NCI-H2227 treated with DMSO at 0.1 percent for 48 hours (cell line): ENCODE measurements at places on chromosomes 7 and 10.

DNA sequence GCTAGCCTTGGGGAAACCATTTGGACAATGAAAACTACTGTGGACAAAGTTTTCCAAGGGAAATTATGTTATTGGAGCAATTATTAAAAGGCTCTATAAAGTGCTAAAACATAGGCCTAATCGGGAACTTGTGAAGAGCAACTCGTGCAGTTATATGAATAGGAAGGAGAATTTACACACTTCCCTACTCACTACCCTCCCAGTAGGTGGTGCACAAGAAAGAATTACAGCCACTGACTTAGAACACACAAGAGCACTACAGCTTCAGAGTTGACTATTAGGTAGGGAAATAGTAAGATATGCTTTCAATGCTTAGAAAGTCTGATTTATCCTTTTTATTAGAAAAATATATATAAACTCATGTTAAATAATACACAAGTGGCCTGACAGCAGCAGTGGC lies 47.2 kb downstream of the GSAP start:
- DNase-seq, result no peak

DNA sequence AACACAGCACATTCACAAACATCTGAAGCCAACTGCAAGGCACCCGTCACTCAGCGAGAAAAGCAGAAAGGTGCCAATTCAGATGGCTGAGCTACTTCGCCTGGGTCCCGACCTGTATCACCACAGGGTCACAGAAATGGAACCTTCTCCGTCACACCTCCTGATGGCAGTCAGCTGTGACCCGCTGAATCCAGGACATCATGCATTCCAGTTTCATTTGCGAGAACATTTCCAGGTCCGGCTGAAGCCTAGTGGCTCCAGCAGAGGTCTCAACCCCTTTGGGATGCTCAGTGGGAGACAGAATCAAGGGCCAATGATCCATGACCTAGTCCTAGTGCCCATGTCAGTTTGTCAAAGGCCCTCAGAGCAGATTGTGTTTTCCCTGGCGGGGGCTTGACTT lies 193.6 kb upstream of the KLF14 start:
- no peak for DNase-seq

DNA sequence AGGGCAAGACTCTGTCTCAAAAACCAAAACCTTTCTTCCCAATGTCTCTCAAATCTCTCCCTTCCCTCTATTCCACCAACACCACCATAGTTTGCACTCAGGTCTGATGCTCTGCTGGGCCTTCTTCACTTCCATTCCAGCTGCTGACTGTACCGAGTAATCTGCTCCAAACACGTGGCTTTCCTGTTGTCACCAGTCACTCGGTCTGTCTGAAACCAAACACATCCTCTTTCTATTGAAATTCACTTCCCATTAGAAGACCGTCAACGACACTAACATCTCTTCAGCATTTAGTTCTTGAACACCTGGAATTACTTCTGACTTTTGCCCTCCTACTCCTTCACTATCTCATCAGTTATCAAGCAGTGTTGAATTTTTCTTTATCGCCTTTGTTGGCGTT lies 4.7 kb upstream of the NRF1 start:
- no peak for DNase-seq

DNA sequence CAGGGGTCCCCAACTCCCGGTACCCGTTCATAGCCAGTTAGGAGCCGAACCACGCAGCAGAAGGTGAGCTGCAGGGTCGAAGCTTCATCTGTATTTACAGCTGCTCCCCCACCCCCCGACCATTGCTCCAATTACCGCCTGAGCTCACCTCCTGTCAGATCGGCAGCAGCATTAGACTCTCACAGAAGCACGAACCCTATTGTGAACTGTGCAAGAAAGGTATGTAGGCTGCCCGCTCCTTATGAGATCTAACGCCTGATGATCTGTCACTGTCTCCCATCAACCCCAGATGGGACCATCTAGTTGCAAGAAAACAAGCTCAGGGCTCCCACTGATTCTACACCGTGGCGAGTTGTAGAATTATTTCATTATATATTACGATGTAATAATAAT lies 14.6 kb upstream of the AZGP1 start:
- peak; percentile 46 for DNase-seq

DNA sequence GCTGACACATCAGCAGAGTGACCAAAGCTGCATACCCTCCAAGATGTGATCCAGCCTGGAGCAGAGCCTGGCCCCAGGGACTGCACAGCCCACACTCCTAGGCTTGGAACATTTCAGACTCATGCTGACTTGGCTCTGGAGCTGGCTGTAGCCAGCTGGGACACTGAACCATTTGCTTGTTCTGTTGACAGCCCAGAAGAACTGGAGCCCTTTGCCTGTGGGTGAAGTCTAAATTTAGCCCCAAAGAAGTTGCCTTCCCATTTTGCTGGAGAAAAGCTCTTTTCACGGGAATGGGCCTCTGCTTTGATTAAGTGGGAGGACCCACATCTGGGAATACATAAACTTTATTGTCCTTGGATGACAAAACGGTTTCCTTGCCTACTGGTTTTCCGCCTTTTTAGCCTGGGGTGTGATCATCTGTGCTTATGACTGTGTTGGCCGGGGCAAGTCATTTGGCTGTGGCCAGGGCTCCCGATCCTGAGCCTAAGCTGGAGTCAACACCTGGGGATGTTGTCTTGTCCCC lies 186.2 kb upstream of the BMPER start:
- DNase-seq, result no peak

- no peak for DNase-seq
Observed at GRCh38 chr10:10418387-10418786, 599.3 kb upstream of the CELF2 start.

- DNase-seq, result no peak
Observed at GRCh38 chr7:157731126-157731525, 394.3 kb downstream of the DNAJB6 start.

DNA sequence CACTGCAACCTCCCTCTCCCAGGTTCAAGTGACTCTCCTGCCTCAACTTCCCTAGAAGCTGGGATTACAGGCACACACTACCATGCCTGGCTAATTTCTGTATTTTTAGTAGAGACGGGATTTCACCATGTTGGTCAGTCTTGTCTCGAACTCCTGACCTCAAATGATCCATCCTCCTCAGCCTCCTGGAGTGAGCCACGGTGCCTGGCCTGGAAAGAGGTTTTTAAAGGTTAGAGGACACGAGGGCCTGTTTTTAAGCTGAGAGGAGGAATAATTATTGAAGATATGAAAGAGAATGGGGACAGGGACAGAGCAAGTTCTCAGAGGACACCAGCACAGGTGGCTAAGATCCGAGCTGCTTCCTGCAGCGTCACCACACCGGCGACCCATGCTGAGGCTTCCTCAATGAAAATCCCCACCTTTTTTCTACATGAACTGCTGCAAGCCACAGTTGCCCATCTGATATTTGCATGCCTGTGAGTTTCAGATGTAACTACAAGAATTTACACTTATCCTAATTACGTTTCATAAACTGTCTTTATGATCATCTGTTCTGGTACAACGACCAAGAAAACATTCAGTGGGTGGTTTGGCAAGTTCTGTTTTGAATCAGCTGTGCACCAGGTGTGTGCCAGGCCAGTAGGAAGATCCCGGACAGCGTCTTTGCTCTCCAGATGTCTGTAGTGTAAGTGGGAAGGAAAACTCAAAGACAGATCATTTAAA lies 76.0 kb downstream of the HIP1 start:
- no peak for DNase-seq

DNA sequence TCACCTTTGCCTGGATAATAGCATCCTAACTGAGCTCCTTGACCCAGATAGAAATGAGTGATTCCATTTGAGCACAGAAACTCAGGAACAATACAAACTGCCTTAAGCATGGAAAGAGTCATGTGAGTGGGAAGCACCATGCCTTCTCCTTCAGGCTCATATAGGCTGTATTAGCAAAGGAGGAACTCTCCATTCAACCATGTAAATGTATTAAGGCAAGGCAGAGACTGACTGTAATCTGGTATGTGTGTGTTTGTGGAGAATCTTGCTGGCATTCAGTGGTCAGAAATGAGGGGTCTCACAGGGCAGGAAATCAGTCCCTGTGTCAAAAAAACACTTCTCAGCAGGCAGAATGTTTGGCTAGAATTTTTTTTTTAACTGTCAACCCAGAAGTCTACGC lies 40.2 kb downstream of the COA1 start:
- no peak for DNase-seq

DNA sequence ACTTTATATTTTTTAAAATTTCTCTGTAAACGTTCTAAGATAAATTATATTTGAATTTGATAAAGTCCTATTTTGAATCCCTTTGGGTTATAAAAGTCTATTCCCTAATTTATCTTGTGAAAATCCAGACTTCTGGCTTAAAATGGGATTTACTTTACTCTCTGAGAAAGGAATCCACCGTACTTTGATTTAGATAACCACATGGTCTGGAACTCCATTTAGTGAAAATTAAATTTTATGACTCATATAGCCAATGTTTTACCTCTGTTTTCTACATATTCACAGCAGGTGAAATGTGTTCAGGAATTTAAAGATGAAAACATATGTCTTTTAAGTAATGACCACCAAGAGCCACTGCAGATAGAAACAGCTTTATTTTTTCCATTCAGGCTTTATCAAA lies 141.8 kb upstream of the FGFR2 start:
- no peak for DNase-seq

DNA sequence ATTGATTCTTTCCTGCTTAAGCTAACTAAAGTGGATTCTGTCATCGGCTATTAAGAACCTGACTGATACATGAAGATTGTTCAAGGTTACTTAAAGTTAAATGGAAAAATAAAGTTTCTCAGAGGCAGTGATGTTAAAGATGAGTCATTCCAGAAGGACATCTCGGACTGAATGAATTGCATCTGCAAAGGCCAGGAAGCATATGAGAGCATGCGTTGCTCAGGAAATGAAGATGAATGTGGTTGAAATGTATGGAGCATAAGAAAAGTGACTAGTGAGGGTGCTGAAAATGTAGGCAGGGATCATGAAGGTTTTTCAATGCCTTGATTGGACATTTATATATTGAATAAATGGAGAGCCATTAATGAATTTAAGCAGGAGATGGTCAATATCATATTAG lies 133.9 kb upstream of the GHITM start:
- no peak for DNase-seq

- DNase-seq, result no peak
Observed at GRCh38 chr7:48759431-48760080, 164.8 kb upstream of the CDC14C start.

DNA sequence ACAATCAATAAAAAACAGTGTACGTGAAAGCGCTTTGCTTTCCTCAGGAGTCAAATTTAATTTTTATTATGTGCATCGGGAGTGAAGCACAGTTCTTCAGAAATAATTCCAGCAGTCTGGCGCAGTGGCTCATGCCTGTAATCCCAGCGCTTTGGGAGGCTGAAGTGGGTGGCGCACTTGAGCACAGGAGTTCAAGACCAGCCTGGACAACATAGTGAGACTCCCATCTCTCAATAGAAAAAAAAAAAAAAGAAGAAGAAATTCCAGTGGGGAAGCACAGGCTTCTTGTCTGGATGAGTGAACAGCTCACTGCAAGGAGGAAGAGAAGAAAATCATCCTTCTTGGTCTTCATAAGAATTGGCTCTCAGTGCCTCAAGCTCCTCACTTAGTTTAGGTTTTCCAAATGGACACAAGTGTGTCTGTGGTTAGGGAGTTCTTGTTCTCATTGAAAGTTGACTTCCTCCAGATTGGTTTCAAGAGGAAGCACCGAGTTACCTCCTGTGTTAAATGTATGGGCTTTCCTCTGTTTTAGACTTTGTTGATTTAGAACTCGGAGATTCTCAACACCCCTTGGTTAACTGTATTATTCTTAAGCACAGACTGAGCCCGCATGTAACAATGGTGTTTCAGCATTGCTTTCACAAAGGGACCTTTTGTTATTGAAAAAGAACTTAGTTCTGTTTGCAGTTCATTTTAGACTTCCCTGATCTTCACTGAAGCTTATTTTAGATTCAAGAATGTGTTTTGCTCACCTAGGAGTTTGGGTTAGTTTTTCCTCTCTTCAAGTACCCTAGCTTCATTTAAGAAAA lies 28.0 kb downstream of the LMTK2 start:
- DNase-seq, result no peak

DNA sequence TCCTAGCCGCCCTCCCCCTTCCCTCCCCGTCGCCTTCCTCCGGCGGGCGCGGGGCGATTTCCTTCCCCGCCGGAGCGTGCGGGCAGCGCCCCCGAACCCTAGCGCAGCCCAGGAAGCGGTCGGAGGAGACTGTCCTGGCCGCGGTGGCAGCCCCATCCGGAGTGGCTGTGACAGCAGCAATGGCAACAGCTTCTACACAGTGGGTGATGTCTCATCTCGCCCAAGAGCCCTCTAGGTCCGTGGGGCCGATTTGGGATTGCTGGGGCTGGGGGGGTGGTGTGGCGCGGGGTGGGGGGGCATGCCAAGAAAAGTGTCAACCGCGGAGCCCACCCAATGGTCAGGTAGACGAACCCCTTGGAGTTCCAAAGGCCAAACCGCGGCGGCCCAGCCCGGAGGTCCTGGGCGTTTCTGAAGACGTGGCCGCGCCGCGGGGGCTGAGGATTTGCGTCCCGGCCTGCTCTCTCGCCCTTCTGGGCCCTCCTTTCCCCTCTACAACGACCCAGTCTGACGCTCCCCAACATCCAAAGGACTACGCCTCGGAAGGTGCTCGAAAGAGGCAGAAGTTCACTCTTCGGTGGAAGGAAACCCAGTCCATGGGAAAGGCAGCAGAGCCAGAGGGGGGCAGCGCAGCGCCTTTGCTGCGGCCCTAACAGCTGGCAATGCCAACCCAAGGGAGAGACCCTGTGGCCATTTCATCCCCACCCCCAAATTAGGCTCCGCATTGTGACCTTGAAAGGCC lies 603 bp upstream of the TWIST1 start:
- no peak for DNase-seq

DNA sequence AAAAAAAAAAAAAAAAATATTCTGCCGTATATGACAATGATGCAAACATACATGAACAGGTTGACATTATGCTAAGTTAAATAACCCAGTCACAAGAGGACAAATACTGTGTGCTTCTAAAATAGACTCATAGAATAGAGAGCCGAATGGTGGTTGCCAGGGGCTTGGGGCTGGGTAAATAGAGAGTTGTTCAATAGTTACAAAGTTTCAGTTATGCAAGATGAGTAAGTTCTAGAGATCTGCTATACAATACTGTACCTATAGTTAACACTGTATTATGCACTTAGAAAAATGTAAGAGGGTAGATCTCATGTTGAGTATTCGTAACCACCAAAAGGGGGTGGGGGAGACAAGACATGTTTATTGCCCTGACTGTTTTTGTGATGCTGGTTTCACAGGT lies 77.1 kb upstream of the GNAI1 start:
- no peak for DNase-seq

GRCh38 chr7:2974093-2974819 lies 69.4 kb downstream of the CARD11 start:
- DNase-seq, result no peak

DNA sequence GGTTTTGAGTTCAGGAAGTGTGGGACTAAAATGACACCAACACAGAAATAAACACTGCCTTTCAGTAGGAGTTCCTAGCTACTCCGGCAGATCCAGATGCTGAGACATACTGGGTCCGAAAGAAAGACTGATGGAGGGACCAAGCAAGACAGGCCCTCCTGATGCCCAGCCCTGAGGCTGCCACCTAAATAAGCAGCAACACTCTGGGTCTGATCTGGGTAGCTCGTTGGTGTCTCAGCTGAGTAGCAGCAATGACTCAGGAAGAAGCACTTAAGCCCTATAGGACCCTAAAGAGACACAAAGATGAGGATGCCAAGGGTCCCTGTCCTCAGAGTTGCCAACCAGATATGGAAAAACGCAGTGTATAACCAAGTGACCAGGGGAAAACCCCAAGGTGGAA lies 190.7 kb downstream of the FAM107B start:
- DNase-seq, result no peak
